ENCODE measurements at places on chromosomes 1 and 21.

GRCh38 chr1:205073511-205073910 lies 10.7 kb downstream of the TMEM81 start:
- DNase-seq: no peak

DNA sequence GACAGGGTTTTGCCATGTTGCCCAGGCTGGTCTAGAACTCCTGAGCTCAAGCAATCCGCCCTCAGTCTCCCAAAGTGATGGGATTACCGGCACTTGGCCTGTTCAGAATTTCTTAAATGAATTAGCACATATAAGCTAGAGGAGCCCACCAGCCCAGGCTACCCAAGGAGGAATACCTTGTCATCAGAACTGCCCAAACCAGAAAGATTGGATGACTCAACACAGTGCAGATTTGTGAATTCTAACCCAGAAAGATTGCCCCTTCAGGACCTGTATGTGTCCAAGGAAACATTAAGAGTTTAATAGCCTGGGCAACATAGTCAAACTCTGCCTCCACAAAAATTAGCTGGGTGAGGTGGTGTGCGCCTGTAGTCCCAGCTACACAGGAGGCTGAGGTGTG lies 14.0 kb upstream of the LIN9 start:
- DNase-seq: no peak

GRCh38 chr1:59523745-59524450 lies 227.0 kb downstream of the FGGY start:
- DNase-seq: no peak

- no peak for DNase-seq
Observed at GRCh38 chr1:84350550-84350949, 47.7 kb upstream of the DNASE2B start.

DNA sequence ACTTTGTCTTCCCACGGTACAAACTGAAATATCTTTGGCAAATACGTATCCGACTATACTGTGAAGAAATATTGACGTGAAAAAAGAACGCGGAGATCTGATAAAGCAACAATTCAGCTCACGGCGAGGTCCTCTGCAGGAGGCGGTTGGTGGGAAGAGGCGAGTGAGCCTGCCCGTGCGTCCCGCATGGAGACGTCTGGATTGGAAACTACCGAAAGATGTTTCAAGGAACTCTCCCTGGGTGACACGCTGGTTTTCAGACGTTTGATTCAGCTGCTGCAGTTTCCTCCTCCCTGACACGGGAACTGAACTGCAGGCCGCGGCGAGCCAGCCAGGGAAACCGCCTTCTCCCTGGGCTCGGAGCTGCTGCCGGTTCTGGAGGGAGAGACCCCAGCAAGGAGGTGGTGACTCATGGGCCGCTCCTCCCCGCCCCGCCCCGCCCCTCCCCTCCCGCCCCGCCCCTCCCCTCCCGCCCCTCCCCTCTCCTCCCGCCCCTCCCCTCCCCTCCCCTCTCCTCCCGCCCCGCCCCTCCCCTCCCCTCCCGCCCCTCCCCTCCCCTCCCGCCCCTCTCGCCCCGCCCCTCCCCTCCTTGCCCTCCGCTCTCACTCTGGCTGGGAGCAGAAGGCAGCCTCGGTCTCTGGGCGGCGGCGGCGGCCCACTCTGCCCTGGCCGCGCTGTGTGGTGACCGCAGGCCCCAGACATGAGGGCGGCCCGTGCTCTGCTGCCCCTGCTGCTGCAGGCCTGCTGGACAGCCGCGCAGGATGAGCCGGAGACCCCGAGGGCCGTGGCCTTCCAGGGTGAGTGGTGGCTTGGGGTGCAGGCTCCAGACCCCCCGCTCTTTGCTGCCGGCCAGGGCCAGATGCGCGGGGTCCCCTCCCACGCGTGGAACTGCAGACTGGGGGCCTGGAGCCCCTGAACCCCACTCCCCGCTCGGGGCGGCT lies at the start of gene COL6A1:
COL6A1 (plus strand) TSS at position 620 of the 941 bp plus-strand sequence; CDS start at position 701, 81 bp downstream.
- peak; percentile 74 for DNase-seq

GRCh38 chr1:163300568-163300967 lies 21.2 kb upstream of the NUF2 start:
- no peak for DNase-seq

DNA sequence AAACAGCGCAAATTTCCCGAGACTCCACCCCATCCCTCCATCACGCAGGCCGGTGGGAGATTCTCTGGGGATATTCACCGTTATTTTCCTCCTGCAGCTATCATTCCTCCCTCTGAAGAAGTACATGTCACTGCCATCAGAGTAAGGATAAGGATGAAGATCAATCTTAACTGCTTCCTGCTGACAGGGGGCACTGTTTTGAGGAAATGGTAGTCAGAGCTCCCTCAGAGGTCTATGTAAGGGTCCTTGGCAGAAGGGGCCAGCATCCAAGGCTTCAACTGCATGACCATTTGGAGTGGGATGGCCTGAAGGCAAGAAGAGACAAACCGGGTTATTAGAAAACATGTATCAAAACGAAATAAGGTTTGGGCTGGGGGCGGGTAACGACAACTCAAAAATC lies 111.5 kb downstream of the KCNK1 start:
- no peak for DNase-seq

GRCh38 chr1:44034976-44035716 lies 3.9 kb upstream of the SLC6A9 start:
- no peak for DNase-seq

- DNase-seq: no peak
Observed at GRCh38 chr1:226656201-226656600, 82.9 kb downstream of the ITPKB start.

- no peak for DNase-seq
Observed at GRCh38 chr1:205199090-205199930, 12.2 kb downstream of the DSTYK start.

DNA sequence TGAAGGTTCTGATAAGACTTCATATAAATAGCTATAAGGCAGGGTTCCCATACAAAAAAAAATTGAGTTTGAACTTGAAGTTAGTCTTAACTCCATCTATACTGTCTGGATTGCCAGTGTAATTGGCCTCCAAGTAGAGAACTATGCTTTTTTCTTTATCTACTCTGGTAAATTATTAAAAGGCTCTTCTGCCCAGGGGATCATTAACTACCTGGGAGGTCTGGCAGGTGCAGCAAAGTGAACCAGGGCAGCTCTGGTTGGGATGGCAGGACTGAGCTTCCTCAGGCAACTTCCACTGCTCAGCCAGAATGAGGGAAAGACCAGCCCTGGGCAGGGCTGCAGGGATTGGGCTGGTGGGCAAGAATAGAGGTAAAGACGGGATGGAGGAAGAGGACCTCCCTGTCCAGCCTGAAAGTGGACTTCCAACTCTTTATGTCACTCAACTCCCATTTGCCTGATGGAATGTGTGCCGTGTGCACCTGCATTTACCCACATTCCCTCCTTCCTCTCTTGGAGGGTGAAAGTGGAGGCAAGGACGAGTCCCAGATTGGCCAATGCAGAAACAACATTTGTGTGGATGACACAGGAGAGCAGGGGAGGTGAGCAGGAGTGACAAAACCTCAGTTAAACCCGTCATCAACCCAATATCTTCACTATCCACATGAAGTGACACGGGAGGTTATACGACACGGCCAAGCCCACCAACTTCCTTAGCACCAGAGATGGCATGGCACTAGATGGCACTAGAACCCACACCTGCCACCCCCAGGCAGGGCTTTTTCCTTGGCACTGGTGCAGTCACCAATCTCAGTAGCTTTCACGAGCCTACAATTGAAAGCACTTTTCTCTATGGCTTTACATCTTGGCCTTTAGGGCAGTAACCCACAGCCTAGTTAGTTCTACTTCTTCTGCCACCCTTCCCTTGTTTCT lies 25.2 kb downstream of the CCN1 start:
- DNase-seq: no peak

DNA sequence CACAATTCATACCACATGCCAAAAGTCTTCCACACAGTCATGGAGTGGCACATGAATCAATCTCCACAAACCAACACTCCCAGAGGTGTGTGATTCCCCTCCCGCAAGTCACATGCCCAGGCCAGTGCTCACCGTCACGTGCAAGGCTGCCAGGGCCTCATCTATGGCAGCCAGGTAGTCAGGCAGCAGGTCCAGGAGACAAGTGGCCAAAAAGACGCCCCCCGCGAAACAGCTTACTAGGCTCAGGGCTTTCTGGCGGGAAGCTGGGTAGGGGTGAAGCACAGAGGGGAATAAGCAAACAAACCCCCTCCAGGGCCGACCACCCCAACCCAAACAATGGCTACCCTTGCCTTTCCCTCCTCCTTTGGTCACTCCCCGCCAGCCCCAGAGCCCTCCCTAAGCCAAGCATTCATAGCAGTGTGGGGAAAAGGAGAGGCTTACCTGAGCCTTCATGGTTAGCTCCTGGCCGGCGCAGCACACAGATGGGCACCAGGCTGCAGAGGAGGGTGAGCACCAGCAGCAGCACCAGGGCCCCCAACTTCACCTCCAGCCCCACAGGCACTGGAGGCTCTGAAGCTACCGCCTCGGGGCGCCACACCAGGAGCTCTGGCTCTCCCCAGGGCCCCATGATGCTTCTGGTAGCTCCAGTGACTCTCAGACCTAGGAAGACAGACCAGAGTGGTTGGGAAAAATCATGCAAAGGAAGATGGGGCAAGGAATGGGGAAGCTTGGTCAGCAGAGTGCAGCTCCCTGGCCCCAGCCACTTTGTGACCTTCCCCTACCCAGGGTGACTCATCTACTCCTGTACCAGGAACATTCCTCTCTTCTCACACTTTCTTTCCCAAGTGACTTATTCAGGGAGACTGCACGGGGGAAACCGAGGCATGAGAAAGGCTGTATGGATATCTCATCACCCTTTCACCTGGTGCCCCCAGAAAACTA lies 978 bp downstream of the SLC39A1 start:
- no peak for DNase-seq

DNA sequence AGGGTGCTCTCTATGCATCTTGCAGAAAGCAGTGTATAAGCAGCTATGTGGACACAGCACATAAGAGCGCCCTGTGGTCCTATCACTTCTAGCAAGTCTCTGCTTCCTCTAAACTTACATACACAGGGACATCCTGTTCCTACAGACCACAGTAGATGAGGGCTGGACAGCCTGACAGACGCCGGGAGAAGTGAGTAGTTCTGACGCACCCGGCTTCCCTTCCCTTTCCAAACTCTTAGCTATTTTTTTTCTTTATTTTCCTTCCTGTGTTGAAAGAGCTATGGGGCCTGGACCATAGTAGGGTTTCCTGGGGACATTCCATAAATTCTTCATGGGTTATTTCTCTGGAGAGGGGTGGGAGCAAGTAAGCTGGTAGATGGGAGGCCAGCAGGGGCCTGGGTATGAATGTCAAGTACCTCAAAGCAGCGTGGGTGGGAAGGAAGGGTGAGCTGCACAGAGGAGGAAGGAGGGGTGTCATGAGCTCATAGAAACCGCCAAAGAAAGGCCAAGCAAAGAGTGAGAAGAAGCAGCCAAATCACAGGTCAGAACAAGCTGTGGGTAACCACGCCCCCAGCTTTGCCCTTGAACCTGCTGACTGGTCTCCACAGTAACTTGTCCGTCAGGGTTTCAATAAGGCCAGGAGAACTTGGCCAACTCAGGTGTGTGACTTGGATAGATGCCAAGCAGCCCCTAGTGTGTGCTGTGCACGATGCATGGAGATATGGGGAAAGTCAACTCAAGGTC lies 36.6 kb downstream of the PLXNA2 start:
- DNase-seq: no peak

GRCh38 chr1:48524892-48525467 lies 53.0 kb upstream of the SPATA6 start:
- no peak for DNase-seq

- DNase-seq: no peak
Observed at GRCh38 chr1:11720525-11720924, 15.4 kb upstream of the AGTRAP start.

DNA sequence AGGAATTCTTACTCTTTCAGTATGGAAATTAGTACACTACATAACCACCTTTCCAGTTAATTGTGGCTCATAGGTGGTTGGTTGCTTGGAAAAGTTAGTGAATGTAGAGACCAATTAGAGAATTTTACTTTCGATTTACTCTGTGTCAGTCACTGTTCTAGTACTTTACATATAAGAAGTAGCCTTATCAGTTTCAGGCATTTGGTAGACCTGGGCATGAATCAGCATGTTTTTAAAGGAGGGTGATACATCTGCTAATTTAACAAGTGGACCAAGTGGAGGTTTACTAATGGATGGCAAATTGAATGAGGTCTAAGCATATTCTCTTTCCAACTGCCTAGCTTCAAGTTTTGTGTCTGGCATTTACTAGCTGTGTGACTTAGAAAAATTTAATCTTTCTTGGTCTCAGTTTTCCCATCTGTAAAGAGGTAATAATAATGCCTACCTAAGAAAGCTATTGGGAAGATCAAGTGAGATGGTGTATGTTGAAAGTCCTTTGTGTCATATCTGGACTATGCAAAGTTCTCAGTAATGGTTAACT lies 1158.6 kb downstream of the PLA2G4A start:
- DNase-seq: no peak

- no peak for DNase-seq
Observed at GRCh38 chr1:110356379-110356778, 17.2 kb downstream of the RBM15 start.

GRCh38 chr1:210413951-210414350 lies 85.2 kb downstream of the HHAT start:
- DNase-seq: no peak

DNA sequence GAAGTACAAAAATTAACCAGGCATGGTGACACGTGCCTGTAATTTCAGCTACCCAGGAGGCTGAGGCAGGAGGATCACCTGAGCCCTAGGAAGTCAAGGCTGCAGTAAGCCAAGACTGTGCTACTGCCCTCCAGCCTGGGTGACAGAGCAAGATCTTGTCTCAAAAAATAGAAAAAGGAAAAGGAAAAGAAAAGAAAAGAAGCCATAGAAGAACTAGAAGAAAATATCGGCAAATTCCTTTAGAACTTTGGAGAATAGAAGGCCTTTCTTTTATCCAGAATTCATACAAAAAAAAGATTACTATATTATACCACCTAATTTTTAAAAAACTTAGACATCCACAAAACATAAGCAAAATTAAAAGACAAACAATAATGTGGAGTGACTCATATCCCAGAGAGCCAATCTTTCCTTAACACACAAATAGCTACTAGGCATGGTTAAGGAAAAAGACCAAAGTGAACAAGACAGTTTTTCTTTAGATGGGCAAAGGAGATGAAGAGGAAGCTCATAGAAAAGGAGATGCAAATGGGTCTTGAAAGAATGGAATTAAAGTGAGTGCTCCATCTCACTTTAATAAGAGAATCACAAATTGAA lies 251.1 kb upstream of the IRF2BP2 start:
- DNase-seq: no peak

GRCh38 chr1:26121854-26122773 lies 10.5 kb downstream of the PDIK1L start:
- no peak for DNase-seq

DNA sequence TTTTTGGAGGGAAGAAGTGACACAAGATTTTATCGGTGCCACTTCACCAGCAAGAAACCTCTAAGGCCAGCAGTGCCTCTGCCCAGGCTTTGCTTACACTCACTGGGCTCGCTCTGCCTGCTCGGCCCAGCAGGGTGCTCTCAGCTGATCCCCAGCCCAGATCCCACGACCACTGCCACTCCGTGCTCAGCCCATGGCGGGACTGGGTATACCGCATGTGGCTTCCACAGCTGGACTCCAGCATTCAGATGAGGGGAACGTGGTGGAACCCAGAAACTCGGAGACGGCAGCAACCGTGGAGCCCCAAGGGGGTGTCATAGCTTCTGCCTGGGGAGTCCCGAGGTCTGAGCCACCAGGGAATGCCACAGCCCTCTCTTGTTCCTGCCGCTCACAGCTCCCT lies 12.9 kb downstream of the USP25 start:
- no peak for DNase-seq
